ENCODE measurements at places on chromosomes 2 and 18. TPM values are rescaled to one million over a fixed set of nuclear protein-coding genes. Genes with fewer than 3 reads are reported as not detected.

DNA sequence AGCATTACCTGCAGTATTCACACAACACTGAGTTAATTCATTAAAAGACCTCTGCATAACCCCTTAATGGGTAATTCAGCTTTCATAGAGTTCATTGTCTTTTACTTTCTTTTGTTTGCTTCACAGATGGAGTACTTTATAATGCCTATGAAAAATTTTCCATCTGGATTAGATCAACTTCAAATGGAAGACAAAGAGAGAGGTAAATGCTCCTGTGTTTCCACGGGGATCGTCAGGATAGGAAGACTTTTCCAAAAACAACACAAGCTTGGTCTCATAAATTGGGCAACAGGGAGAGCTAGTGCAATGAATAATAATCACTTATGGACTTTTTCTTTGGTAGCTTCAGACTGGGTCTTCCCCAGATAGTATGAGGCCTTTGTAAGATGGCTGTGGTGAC lies 100.7 kb downstream of the ICOS start:
- DNase-seq: no peak
- no peaks in the 10 kb centered on the region for H3K36me3 ChIP-seq
- no peak overlapping the region for H3K4me3 ChIP-seq
- H3K27ac ChIP-seq: no peak overlapping the region
- no peaks in the 10 kb centered on the region for H3K4me1 ChIP-seq
- no peaks in the 10 kb centered on the region for H3K27me3 ChIP-seq

GRCh38 chr2:103401621-103402020 lies 639.8 kb downstream of the TMEM182 start:
- H3K4me3 ChIP-seq: no peak overlapping the region
- no peaks in the 10 kb centered on the region for H3K4me1 ChIP-seq
- H3K36me3 ChIP-seq: no peaks in the 10 kb centered on the region

DNA sequence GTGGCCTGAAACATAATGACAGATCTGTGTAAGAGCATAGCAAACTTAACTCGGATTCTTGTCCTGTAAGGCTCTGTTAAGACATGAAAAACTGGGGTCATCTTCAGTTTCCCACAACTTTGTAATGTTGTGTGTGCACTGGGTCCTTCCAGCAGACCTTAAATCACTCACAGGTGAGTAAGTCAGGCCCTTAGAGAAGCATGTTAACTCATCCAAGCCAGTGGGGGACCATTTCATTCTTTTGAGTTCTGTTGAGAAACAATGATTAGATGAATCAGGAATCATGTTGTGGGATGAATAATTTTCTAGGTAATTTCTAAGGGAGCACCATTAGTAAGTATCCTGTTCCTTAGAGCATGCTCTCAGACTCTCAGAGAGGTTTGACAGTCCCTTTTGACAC lies 167.1 kb downstream of the ESCO1 start:
- H3K4me1 ChIP-seq: no peaks in the 10 kb centered on the region
- H3K27ac ChIP-seq: no peak overlapping the region
- no peak overlapping the region for H3K4me3 ChIP-seq
- H3K36me3 ChIP-seq: no peaks in the 10 kb centered on the region

GRCh38 chr18:50083708-50084107 lies 111.2 kb downstream of the MYO5B start:
- no peaks in the 10 kb centered on the region for H3K36me3 ChIP-seq
- no peak for DNase-seq
- no peaks in the 10 kb centered on the region for H3K27me3 ChIP-seq
- no peak overlapping the region for H3K4me3 ChIP-seq
- no peak overlapping the region for H3K27ac ChIP-seq

GRCh38 chr2:189576396-189576795 lies 4.2 kb downstream of the SLC40A1 start:
- H3K27ac ChIP-seq: no peak overlapping the region
- DNase-seq: no peak
- peaks cover 57% of the 10 kb centered on the region for H3K36me3 ChIP-seq
- H3K4me3 ChIP-seq: no peak overlapping the region
- peaks cover 15% of the 10 kb centered on the region for H3K4me1 ChIP-seq
- H3K27me3 ChIP-seq: no peaks in the 10 kb centered on the region

- no peak overlapping the region for H3K27ac ChIP-seq
- DNase-seq: no peak
- H3K36me3 ChIP-seq: peaks cover 17% of the 10 kb centered on the region
- H3K27me3 ChIP-seq: no peaks in the 10 kb centered on the region
Measured at GRCh38 chr2:159753797-159754196, 41.5 kb downstream of the MARCHF7 start.

DNA sequence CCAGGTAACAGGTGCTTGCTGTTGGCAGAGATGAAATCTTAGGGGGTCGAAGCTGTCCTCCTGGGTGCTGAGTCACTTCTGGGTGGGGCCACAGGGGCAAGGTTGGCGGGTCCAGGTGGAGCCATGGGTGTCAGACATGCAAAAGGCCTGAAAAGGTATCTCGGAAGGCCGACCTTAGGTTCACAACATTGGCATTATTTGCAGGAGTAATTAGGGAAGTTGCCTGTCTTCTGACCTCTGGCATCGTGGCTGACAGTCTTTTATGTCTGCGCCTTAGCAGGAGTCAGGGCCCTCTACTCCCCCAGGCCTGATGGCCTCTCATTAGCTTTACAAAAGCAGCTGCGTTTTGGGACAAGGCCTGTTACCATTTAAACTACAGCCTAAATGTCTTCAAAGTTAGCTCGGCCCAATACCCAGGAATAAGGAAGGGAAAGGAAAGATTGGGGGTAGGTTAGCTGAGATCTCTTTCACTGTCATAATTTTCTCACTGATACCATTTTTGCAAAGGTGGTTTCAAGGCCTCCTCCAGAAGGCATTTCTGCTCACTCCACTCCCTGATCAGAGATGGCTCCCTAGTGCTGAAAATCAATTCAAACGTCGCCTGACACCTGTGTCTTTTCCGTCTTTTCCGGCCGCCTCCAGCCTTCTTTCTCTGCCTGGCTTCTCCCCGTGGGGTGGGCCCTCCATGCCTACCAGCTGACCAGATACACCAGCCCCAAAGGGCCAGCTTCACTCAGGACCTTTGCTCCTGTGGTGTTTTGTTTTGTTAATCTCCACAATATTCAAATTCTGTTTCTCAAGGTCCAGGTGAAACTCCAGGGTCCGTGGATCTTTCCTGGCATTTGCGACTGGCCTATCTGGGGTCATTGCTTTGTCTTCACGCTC lies 90.8 kb downstream of the RHOB start:
- H3K36me3 ChIP-seq: no peaks in the 10 kb centered on the region
- H3K4me1 ChIP-seq: peaks cover 5% of the 10 kb centered on the region
- DNase-seq: no peak

DNA sequence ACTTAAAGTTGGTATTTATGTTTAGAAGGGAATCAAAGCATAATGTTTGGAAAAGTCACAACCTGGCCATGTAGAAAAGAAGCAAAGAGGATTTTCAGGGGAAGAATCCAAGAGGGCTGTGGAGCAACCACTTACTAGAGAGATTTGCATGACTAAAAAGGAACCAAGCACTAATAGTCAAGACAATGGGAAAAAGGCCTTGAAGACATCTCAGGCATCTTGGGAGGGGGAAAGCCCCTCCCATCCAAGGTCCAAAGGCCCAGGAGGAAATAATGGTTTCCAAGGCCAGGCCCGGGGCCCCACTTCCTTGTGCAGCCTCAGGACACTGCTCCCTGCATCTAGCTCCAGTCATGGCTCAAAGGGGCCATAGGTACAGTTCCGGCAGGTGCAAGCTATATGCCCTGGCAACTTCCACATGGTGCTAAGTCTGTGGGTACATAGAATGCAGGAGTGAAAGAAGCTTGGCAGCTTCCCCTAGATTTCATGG lies 128.1 kb downstream of the EIPR1 start:
- no peaks in the 10 kb centered on the region for H3K4me1 ChIP-seq
- H3K27me3 ChIP-seq: no peaks in the 10 kb centered on the region
- no peaks in the 10 kb centered on the region for H3K36me3 ChIP-seq
- H3K27ac ChIP-seq: no peak overlapping the region
- H3K4me3 ChIP-seq: no peak overlapping the region

GRCh38 chr2:71671895-71672825 lies 218.8 kb downstream of the DYSF start:
- no peaks in the 10 kb centered on the region for H3K36me3 ChIP-seq
- H3K27ac ChIP-seq: no peak overlapping the region
- peaks cover 3% of the 10 kb centered on the region for H3K27me3 ChIP-seq

DNA sequence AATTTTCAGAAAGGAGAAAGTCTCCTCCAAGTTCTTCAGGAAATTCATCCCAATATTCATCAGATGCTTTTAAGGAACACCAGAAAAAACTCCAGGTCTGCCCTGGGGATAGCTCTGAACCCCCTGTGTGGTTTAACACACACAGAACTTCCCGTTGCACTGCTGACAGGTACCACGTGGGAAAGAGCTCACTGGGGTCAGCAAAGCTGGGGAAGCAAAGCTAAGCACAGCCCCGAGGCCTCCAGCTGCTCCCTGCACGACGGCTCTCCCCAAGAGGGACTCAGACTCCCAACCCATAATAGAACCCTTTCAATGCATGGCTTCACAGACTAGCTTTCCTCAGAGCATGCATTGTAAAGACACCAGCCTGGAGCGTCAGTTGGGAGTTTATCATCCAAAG lies 28.0 kb downstream of the ADI1 start:
- H3K4me1 ChIP-seq: no peaks in the 10 kb centered on the region
- DNase-seq: no peak
- H3K4me3 ChIP-seq: no peak overlapping the region
- no peak overlapping the region for H3K27ac ChIP-seq

Gene RABL2A
- total RNA-seq: 22.7 TPM

Gene ABHD1
- total RNA-seq: 0.11 TPM

Gene SERPINB3
- total RNA-seq: not detected

Gene CAPN14
- 0.26 TPM for total RNA-seq

Gene GPC1
- total RNA-seq: 23.2 TPM

Gene RNF125
- total RNA-seq: 9.2 TPM

All from lung (tissue), 17 donors.